ENCODE measurements at places on chromosomes 1 and 21.

DNA sequence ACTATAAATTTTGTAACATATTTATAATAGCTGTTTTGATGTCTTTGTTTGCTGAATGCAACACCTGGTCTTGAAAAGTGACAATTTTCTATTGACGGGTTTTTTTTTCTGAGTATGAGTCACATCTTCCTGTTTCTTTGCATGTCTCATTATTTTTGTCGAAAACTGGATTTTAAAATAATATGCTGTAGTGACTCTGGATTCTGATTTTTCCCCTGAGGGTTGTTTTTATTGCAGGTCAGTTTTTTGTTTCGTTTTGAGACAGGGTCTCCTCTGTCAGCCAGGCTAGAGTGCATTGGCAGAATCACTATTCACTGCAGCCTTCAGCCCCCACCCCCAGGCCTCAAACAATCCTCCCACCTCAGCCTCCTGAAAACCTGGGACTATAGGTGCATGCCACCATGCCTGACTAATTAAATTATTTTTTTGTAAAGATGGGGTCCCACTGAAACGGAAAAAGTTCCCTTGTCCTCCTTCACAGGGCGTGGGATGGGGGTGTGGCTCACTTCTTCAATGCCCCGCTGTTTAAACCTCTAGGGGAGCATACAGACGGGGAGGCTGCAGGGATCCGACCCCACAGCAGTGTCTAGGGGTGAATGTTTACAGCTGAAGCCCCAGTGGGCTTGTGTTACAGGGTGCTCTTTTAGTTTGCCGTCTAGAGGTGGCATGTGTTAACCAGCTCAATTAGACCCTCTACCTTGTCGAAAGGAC, 11.3 kb upstream of the PPIE start:
- DNase-seq, result no peak

GRCh38 chr1:25011943-25012638, 82.0 kb upstream of the RUNX3 start:
- DNase-seq, result no peak

- no peak for DNase-seq
Measured at GRCh38 chr1:160863061-160863773, 530 bp upstream of the CD244 start.

DNA sequence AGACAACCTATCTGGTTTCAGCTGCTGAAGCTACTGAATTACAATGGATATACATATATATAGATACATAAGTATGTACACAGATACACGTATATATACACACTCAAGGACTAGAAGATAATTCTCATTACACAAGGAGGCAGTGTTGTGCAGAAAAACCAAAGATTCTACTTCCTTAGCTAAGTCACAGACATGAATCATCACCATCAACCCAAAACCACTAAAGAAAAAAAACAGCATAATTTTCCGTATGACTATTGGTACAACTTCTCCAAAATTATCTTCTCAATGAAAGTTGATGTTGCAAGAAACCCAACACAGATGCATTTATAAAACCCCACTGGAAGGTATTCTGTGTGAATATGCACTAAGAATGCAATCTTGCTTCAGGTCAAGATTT, 36.8 kb upstream of the RPF1 start:
- DNase-seq, result peak; percentile 8

- DNase-seq, result no peak
Measured at GRCh38 chr1:223041481-223041880, 101.6 kb downstream of the TLR5 start.

DNA sequence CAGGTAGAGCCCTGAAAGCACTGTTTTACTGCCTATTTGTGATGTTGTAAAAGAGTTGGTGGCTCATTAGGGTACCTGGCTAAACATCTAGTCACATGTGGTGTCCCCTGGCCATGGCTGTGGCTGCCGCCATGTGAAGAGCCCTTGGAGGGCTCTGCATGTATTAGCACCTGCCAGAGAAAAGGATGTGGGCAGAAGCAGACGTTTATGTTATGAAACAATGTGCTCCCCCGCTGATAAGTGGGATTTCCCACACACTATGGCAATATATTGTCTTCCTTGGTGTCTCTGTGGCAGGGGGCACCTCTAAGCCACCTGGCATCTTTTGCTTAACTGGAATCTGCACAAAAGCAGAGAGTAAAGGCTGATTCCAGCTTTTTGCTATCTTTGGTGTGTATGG, 9.6 kb downstream of the TENT5C start:
- DNase-seq, result no peak

- no peak for DNase-seq
Measured at GRCh38 chr1:94846308-94846707, 26.2 kb downstream of the SLC44A3 start.

DNA sequence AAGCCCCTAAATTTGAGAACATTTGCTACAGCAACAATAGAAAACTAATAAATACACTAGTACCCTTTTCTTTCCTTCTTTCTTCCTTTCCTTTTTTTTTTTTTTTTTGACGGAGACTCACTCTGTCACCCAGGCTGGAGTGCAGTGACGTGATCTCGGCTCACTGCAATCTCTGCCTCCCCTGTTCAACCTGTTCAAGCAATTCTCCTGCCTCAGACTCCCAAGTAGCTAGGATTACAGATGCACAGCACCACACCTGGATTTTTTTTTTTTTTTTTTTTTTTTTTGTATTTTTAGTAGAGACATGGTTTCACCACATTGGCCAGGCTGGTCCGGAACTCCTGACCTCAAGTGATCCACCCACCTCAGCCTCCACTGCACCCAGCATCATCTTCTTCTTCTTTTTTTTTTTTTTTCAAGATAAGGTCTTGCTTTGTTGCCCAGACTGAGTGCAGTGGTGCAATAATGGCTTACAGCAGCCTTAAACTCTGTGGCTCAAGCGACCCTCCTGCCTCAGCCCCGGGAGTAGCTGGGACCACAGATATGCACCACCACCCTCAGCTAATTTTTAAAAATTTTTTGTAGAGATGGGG, 19.6 kb upstream of the CBR3 start:
- DNase-seq, result no peak

- no peak for DNase-seq
Measured at GRCh38 chr1:21680918-21681317, 11.8 kb upstream of the RAP1GAP start.

DNA sequence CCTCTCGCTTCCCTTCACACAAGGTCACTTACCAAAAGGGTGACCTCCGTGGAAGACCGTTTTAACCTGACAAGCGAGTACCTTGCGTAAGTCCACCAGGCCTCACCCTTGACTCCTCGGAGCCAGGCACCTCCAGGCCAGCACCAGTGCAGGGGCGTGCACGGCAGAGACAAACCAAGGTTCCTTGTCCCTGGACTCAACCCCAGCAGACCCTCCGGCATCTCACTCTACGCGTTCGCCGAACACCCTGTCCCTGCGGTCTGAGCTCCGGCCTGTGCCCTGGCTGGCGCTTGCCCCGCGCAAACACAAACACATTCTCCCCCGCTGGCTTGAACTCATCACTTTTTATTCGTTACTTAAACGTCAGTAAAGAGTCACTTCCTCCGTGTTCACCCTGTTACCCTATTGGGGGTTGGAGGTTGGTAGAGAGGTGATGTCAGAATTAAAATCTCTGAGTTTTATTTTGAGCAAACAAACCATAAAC, 4.5 kb downstream of the TBX15 start:
- DNase-seq, result no peak

- no peak for DNase-seq
Measured at GRCh38 chr1:41540886-41541591, 56.6 kb upstream of the EDN2 start.

DNA sequence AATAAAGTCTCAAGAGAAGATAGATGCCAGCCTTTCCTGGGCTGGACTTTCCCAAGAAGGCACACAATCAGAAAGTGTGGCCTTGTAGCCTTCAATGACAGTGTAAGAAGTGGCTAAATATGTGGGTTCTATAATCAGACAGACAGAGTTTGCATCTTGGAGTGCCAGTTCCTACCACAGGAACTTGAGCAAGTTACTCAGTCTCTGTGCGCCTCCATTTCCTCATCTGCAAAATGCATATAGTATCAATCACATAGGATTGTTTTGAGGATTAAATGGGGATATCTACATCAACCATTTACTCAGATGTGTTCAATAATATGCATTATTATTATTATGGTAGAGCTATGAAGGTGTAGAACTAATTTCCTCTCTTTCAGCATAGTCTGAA, 176.8 kb upstream of the PTBP2 start:
- DNase-seq, result no peak

GRCh38 chr1:117671781-117672501, 66.1 kb downstream of the TENT5C start:
- no peak for DNase-seq

- DNase-seq, result no peak
Measured at GRCh38 chr1:221832617-221833016, 90.7 kb upstream of the DUSP10 start.

DNA sequence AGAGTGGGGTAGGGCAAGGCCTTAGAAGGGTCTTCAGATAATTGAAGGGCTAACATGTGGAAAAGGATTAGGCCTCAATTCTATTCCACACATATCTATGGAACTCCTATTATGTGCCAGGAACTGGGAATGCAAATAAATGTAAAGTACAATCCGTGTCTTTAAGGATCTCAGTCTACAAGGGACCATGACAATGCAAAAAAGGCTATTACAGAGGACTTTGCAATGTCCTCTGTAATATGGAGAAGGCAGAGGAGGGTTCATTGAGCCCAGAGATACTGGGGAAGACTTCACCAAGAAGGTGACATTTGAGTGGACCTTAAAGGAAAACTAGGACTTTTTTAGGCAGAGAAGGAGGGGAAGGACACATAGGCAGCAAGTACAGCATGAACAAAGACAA, 4.5 kb upstream of the SCMH1 start:
- DNase-seq, result no peak

GRCh38 chr1:56133522-56134472, 445.6 kb downstream of the PLPP3 start:
- DNase-seq, result no peak

GRCh38 chr1:96416701-96417444, 304.7 kb upstream of the PTBP2 start:
- DNase-seq, result no peak

DNA sequence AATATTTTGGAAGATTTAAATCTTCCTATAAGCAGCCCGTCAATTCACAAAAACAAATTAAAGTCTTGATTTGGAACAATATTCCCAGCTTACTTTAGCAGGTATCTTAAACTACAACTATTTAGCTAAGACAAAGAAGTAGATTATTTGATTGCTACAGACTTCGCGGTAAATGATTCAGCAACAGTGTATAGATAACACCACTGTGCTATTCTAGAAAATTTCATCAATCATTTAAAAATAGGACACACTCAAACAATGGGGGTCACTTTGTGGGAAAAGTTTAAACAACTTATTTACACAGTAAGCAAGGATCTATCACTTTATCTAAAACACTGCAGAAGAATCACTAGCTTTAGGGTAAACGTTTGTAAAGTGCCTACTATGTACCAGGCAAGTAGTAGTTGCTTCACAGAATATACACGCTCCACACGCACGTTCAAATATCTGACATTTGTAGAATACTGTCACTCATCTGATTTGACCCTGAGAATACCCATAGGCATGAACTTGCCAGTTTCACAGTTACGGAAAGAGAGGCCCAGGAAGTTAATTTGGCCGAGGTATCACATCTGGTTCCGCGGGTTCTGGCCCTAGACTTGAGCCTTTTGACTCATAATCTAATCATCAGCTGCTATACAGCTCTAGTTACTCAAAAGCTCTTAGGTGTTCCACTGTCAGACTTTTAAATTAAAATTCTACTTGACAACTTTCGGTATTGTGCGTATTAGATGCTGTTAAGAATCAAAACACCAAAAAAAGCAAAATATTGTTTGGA, 876 bp downstream of the DENND2C start:
- DNase-seq, result no peak

DNA sequence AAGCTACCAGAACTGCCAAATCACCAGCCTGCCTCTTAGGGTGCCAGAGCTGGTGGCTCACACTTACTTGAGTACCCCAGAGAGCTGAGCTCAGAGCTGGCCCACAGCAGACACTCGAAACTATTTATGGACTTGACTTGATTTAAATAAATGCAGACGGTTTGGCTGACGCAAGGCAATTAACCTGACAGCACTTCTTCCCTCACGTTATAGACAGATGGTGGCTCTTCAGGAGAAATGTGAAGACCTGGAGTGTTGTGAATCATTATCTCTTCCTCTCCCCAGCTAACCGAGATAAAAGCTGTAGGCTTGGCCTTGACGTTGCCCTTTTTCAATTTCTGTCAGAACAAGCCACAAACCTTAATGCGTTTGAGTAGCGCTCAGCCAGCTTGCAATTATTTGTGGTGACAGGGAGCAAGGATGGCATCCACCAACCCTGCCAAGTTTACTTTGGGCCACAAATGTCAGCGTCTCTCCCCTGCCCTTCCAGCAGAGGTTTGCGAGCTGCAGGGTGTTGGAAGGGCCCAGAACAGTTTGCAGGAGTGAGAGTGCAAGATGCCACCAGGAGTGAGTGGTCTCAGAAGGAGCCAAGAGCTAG, 34.0 kb upstream of the BCAR3 start:
- no peak for DNase-seq

- DNase-seq, result no peak
Measured at GRCh38 chr1:26121854-26122773, 10.5 kb downstream of the PDIK1L start.

DNA sequence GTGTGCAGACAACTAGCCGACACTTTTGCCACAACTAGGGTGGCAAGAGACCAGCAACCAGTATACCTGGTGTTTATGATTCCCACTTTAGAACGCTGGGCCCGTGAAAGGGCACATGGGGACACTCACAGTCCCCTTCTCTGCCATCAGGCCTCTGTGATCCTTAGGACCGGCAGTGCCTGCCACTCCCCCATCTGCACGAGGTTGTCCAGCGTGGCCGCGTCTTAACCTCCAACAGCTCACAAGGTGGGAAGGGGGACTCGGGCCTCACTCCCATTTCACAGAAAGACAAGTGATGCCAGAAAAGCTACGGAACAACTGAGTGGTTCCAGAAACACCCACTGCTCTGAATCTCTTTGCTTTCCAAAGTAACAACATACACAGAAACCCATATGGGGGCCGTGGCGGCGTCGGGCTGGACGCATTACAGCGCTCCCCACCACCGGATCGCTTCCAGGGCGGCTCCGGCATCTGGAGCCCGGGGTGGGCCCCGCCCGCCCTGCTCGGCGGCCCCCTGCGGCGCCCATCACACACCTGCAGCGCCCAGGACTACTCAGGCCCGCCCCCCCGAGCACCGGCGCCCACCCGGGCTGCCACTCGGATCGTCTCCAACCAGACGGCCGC, 1.0 kb downstream of the ZNF496 start:
- no peak for DNase-seq

- no peak for DNase-seq
Measured at GRCh38 chr1:5576673-5577065, 415.6 kb downstream of the NPHP4 start.

All from NCI-H748 treated with DMSO at 0.1 percent for 48 hours (cell line).